AG04450 (cell line): ENCODE measurements at places on chromosomes 3 and 15. TPM values are rescaled to one million over a fixed set of nuclear protein-coding genes. Genes with fewer than 3 reads are reported as not detected.
A peak's percentile ranks its signal among the peaks of the same experiment; 100 is the strongest.

MLH1 gene
- polyA plus RNA-seq, result 30.9 and 38.2 TPM in 2 replicates

GHRL gene
- 0.10 TPM in 1 of 2 replicates, not detected in the other for polyA plus RNA-seq

CYP19A1 gene
- polyA plus RNA-seq, result not detected in 2 replicates

CCDC33 gene
- not detected in 2 replicates for polyA plus RNA-seq

PPP1R14D gene
- polyA plus RNA-seq, result not detected in 2 replicates

PCBP4 gene
- polyA plus RNA-seq, result 54.6 and 69.2 TPM in 2 replicates

PAQR9 gene
- polyA plus RNA-seq, result not detected in 2 replicates

MCTP2 gene
- polyA plus RNA-seq, result 17.8 and 18.1 TPM in 2 replicates

- DNase-seq, result peak; percentile 48
Measured at GRCh38 chr15:72685925-72686794, at the start of the genes BBS4 and HIGD2B. Gene BBS4, plus strand, starts transcription at chr15:72686207. Its CDS starts 21 bp downstream, at chr15:72686228. Gene HIGD2B, minus strand, starts transcription at chr15:72686182. Its CDS starts 9,808 bp downstream, at chr15:72676374.

DNA sequence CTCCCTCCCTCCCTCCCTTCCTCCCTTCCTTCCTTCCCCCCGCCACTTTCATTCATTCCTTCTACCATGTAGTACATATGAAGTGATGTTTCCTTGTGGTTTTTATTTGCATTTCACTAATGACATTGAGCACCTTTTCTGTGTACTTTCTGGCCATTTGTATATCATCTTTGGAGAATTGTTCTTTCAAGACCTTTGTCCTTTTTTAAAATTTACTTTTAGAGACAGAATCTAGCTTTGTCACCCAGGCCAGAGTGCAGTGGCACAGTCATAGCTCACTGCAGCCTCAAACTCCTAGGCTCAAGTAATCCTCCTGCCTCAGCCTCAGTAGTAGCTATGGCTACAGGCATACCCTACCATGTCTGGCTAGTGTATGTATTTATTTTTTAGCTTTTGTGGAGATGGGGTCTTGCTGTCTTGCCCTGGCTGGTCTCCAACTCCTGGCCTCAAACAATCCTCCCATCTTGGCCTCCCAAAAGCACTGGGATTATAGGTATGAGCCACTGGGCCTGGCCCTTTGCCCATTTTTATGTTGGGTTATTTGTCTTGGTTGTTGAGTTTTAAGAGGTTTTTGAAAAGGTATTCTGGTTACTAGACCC lies 42.0 kb upstream of the CTDSPL2 start:
- DNase-seq, result no peak

GRCh38 chr3:193812791-193813500 lies 219.9 kb downstream of the OPA1 start:
- DNase-seq, result no peak

DNA sequence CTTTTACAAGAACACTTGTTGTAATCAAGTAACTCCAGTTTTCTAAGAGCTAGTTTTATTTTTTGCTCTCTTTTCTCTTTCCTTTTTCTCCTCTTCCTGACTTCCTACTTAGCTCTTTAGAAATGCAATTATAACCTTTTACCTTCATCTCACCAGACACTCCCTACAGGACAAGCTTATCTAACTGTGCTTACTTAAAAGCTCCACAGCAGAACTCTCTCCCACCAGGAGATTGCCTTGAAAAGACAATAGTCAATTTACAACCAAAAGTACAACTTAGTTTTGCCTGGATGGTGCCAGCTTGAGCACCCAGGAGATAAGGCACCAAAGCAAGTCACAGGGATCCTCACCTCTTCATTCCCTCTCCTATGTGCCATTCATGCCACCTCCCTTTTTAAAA lies 573.8 kb upstream of the LMCD1 start:
- no peak for DNase-seq

GRCh38 chr15:39296955-39297354 lies 283.9 kb upstream of the THBS1 start:
- DNase-seq, result no peak

DNA sequence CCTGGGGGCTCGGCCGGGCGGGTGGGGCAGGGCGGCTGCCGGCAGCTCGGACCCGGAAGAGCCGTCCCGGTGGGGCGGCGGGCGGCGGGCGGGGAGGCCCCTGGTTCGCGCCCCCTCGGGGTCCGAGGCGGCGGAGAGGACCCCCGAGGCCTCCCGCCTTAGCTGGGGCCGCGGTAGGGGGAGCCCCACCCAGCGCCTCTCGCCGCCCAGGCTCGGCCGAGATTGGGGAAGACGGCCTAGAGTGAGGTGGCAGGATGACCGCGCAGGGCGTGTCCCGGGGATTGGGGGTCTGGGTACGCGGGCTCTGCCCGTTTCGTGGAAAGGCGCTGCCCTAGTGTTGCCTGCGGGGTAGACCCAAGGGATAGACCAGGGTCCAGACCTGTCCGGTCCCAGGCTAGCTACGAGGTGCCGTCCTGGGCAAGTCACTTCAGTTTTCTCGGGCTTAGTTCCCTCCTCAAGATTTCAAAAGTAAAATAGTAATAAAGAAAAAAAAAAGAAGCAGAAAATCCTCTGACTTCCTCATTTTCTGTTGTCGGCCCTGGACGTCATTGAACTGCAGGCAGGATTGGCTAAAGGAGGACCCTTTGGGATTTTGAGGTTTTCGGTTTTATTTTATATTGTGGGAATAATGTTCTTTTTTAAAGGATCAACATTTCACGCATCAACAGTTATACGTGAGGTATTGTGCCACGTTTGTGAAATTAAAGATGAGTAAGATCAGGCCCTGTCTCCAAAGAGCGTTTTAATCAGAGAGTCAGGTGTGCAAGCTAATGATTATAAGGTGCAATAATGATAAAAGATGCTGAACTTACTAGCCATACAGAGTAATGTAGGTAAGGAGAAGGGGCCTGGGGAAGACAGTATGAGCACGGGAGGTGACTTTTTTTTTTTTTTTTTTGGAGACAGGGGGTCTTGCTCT lies 679 bp downstream of the IQGAP1 start:
- DNase-seq, result no peak

- DNase-seq, result no peak
Measured at GRCh38 chr3:158084651-158085050, 21.6 kb downstream of the SHOX2 start.

- DNase-seq, result no peak
Measured at GRCh38 chr3:105722943-105723556, 145.8 kb downstream of the CBLB start.

GRCh38 chr3:135927155-135927554 lies 38.4 kb upstream of the PPP2R3A start:
- DNase-seq, result no peak

- DNase-seq, result no peak
Measured at GRCh38 chr15:66834881-66835878, 133.1 kb downstream of the SMAD6 start.

DNA sequence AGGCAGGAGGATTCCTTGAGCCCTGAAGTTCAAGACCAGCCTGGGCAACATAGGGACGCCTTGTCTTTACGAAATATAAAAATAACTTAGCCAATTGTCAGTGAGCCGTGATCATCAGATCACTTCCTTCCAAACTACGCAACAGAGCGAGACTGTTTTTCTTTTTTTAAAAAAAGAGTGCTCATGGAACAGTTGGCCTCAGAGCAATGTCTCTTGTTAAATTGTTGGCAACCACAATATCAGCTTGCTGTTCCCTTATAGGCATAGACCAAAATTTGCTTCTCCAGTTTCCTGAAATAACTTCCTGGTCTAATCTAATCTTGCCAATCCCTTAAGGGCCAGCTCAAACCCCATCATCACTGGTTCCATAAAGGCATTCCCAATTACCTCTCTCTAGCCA lies 93.3 kb upstream of the SLC4A7 start:
- DNase-seq, result no peak

GRCh38 chr15:50113187-50113505 lies 5.9 kb downstream of the ATP8B4 start:
- DNase-seq, result no peak

DNA sequence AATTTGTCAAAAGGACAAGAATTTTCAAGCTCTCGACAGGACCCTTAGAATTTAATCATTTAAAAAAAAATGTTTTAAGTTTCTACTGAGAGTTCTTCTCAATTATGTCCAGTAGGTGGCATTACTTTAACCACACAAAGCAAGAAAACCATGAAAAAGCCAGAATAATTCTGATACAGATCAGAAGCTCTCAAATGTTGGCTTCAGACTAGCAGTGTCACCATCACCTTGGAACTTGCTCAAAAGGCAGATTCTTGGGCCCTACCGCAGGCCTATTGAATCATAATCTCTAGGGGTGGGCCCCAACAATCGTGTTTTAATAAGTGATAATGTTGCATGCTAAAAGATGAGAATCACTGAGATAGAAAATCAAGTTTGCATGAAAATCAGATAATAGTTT lies 99.5 kb upstream of the KCNMB2 start:
- no peak for DNase-seq

DNA sequence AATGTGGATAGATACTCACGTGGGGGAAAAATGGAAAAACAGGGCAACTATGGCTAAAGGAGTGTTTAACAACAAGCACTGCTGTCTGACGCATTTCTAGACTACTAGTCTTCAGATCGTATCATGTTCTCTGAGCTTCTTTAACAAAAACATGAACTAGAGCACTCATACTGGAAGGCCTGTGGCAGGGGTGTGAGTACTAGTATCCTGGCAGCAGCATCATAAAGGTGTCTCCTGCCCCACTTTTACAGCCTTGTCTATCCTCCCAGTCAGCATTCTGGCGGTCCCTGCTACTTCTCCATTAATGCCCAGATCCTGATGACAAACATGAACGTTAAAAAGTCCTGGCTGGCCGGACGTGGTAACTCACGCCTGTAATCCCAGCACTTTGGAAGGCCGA lies 4.0 kb downstream of the FMN1 start:
- no peak for DNase-seq

- no peak for DNase-seq
Measured at GRCh38 chr15:86001200-86001599, 78.5 kb upstream of the AGBL1 start.

- no peak for DNase-seq
Measured at GRCh38 chr3:114928989-114929640, 218.0 kb downstream of the ZBTB20 start.

DNA sequence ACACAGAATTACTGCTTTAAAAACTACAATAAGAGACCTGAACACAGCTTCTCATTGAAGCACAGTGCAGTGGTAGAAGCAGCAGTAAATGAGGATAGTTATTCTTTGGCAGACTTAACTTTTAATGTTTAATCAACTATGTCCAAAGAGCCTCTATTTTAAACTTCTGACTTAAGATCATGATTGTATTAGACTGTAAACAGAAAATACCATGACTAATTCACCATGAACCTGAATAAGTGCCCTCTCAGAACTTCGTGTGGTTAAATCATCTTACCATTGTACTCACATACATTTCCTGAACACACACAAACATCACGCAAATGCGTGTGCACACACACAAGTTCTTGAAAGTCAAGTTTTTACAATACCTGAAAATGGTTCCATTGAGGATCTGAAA lies 13.9 kb downstream of the CEP152 start:
- DNase-seq, result peak; percentile 37
